ENCODE measurements at places on chromosomes 6 and 20.
A peak's percentile ranks its signal among the peaks of the same experiment; 100 is the strongest.

DNA sequence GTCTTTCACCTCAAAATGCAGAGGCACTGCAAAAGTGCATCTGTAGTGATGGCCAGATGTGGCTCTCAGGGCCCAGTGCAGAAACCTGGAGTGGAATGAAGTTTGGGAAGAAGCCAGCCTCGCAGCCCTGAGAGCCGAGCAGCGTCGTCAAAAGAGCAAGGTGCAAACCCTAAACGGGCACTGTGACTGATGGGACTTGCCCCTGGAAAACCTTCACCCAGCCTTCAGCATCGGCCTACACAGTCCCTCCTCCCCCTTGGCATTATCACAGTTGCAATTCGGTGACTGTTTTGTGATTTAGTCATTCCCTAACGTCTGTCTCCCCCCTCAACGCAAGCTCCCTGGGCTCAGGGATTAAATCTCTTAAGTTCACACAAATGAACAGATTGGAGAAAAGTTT, 38.6 kb downstream of the TAF4 start:
- DNase-seq, result no peak

- DNase-seq, result no peak
Observed at GRCh38 chr6:41597246-41598000, 40.8 kb upstream of the MDFI start.

DNA sequence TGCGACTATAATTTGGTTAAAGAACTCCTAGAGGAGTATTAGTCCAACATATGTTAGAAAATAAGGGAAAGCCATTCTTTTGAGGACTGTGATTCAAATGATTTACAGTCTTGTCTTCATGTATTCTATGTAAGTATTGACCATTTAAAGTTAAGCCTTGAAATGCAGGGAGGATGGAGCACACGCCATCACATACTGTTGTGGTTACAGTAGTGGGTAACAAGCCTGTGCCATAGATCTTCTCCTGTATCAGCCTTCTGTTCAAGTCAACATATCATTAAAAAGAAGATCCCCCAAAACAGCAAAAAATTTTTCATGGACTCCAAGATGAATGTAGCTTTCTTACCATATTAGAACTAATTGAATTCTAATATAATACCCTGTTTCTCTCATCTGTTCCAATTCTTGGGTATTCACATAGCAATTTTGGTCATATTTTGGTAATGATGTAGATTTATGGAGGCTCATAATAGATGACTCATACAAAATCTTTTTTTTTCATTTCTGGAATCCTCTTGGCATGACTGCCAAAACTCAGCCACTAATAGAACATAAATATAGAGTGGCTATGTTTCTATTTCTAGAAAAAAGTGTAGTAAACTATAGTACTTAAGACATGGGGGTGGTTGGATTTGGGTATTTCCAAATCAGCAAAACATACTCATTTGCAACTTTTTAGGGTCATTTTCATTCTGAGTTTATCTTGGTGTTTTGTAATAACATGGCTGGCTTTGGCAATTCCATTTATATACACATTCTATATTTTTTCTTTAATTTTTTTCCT, 413.5 kb downstream of the BCKDHB start:
- no peak for DNase-seq

GRCh38 chr20:47353692-47354463, 2.6 kb downstream of the ZMYND8 start:
- DNase-seq, result no peak

DNA sequence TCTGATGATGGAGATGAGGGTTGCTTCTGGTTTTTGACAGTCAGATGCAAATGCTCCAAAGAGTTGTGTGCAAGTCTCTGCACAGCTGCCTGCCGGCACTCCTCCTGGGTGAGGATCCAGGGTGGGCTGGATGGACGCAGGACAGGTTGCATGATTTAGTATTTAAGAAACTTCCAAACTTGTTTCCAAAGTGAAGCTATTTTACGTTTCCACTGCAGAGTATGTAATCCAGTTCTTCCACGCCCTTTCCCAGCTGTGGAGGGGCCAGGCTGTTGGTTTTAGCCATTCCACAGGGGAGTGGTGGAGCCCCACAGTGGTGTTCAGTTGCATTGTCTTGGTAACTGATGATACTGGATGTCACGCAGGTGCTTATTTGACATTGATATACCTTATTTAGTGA, 157.3 kb downstream of the THBS2 start:
- no peak for DNase-seq

GRCh38 chr20:50346374-50347283, 156.0 kb downstream of the CEBPB start:
- DNase-seq, result peak; percentile 82

DNA sequence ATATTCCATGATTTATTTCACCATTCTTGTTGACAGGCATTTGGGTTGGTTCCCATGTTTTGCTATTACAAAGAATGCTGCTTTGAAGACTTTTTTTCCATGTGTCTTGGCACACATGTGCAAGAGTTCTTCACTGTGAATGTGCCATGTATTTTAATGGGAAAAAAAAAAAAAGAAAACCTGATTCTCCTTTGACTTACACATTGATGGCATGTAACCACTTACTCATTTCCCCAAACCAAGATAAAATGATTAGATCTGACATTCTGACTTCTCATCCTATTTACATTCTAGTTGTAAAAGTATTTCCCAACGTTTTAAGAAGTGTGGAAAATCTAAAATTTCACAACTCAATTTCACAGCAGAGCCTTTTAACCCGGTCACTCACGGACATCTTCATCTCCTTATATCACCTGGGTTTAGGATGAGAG, 4.4 kb downstream of the CAP2 start:
- no peak for DNase-seq

- no peak for DNase-seq
Observed at GRCh38 chr20:26324177-26324576, 627.5 kb upstream of the ZNF337 start.

DNA sequence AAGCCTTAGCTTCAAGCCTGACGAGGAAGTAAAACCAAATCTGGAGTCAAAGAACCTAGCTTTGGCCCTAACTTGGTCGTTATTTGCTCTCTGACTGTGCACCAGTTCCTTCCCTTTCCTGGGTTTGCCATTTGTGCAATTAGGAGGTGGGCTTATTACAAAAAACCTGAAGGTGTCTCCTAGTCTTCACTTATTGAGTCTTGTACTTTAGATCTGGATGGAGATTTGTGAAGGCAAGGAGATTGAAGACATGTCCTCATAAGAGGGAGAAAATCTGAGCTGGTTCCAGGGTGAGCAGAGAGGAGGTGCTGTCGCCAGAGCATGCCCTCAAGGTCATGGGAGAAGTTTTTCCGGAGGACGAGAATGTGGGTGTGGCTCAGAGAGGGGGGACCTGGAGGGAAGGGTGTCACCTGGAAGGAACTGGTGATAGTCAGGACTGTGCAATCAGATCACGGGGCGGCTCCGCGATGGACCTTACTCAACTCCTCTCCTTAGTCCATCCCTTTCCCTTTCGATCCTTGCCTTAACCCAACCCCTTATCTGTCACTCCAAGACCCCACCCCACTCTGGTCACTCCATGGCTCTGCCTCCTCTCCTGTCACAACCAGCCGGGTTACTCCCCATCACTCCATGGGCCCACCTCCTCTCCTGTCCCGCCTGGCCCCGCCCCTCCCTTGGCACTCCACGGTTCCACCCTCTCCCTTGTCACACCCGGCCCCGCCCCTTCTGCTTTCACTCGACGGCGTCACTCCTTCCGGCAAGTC, 588 bp upstream of the ACSS2 start:
- DNase-seq, result peak; percentile 90

- no peak for DNase-seq
Observed at GRCh38 chr6:53020005-53020744, 25.1 kb upstream of the GSTA4 start.

GRCh38 chr20:52493171-52493721, 301.7 kb upstream of the ZFP64 start:
- DNase-seq, result peak; percentile 18

DNA sequence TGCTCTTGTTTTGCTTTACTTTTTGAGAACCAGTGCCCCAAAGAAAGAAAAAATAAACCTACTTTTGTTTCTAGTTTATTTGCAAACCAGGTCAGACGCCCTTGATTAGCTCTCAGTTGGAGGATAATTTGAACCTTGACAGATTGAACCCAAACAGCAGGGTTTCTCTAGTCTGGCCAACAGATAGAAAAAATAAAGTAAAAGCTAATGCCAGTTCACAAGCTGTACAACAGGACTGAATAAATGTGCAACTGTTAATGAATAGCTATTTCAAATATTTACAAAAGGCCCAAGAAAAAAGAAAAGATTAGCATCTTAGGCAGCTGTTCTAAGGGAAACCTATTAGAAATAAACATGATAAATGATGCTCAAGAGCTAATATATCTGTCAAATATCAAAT, 331.8 kb downstream of the CDKAL1 start:
- DNase-seq, result no peak

DNA sequence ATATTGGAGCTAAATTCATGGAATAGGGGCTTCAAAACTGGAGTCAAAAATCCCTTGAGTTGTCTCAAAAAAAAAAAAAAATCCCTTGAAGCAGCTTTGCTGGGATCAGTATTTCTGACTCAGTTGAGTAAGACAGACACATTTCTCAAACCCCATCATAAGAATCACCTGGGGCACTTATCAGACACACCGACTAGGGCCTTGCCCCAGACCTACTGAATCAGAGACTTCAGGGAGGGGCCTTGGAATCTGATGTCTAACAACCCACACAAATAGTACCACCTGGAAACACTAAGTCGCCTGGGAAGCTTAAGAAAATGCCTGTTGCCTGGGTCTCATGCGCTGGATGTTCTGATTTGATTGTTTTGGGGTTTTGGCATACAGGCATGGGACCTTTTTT, 44.9 kb upstream of the RNF144B start:
- DNase-seq, result no peak

- DNase-seq, result peak; percentile 38
Observed at GRCh38 chr6:89122625-89123024, 4.8 kb upstream of the SRSF12 start.

- DNase-seq, result peak; percentile 55
Observed at GRCh38 chr6:141463237-141463977, 669.3 kb upstream of the GJE1 start.

GRCh38 chr6:20933057-20933788, 399.0 kb downstream of the CDKAL1 start:
- DNase-seq, result no peak

DNA sequence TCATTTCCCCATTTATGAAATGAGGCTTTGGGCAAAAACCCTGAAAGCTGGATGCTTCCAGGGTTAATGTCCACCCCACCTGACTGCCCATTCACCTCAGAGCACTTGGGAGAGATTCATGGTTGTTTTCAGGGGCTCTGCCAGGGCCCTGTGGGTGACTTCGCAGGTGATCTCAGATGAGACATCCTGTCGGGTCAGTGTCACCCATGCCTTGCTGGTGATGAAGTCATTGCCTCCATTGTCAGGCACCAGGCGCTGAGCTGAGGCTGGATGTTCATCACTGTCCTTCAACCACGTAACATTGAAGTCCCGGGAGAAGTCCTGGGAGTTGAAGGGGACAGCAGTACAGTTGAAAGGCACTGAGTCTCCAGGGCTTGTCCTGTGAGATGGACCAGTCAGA, 115.6 kb upstream of the SIRPA start:
- DNase-seq, result no peak

DNA sequence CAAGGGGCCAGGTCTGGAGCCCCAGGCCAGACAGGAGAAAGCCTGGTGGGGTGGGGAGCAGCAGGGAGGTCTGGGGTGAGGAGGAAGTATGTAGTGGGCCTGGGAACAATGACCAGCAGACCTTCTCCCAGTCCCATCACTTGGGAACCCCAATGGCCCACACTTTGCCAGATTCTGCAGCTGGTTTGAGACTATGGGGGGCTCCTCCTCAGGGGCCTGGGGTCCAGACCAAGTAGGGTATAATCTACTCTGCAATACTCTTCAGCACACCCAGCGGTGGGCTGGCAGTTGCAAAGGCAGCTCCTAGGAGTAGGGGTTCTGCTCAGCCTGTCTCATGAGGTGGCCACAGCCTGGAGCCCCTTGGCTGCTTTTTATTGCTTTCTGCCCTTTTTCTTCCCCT, 52.8 kb downstream of the NPEPL1 start:
- DNase-seq, result no peak

DNA sequence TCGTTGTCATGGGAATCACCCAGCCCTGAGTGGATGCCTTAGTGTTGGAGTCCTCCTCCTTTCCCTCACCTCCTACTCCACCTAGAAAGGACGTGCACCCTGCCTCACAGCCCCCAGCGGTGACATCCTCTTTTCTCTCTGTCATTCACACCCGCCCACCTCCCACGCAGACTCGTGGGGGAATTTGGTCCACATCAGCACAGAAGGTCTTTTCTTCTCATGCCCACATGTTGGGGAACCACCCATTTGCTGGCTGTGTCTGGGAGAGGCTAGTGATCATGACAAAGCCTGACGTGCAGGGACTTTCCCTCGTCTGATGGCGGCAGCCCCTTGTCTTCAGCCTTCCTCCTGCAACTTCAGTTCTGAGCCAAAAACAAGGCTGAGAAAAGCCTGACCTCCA, 96.0 kb upstream of the CNKSR3 start:
- DNase-seq, result no peak

- DNase-seq, result no peak
Observed at GRCh38 chr20:55449091-55449490, 556.2 kb downstream of the CBLN4 start.

GRCh38 chr6:92376691-92377090, 1042.7 kb downstream of the EPHA7 start:
- no peak for DNase-seq

DNA sequence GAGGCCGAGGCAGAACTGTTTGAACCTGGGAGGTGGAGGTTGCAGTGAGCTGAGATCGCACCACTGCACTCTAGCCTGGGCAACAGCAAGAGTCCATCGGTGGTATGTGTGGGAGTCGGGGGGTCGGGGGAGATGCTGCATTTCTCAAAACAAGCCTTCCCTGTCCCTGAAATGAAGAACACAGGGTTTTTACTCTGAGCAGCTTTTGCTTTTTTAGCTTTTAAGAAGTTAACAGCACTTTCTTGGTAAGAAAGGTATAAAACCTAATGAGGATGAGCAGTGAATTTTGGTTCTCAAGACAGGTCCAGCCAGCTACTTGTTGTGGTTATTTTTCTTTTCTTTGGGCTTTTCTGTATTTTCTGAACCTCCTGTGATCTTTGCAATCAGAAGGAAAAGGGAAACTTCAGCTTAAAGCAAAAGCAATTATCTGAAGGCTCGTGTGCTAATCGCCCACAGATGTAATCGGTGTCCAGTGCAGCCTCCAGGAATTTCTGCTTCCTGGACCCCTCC, 3.7 kb downstream of the RPL10A start:
- DNase-seq, result no peak

GRCh38 chr6:139161817-139162284, 27.0 kb downstream of the HECA start:
- DNase-seq, result no peak

GRCh38 chr6:112233847-112234246, 20.5 kb downstream of the LAMA4 start:
- no peak for DNase-seq

DNA sequence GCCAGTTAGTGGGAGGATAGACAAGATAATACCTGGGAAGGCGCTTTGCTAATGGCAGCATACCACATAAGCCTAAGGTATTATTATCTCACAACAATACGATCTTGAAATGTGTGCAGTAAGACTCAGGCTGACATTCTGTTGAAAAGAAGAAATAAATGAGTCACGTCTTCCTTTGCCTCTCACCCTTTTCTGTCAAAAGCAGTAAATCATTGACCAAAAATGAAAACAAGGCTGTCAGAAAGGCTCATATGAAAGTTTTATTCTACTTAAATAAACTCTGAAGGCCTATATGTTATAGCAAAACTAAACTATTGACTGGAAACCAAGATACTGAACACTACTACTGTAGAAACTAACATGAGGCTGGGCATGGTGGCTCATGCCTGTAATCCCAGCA, 43.1 kb upstream of the IL20RA start:
- no peak for DNase-seq

- no peak for DNase-seq
Observed at GRCh38 chr20:35317416-35318210, 25.4 kb upstream of the FAM83C start.

GRCh38 chr6:170034294-170034693, 256.6 kb downstream of the DLL1 start:
- DNase-seq, result no peak

All from NCI-H1092 treated with DMSO at 0.1 percent for 48 hours (cell line).